ENCODE measurements at places on chromosomes 16 and 17. TPM values are rescaled to one million over a fixed set of nuclear protein-coding genes. Genes with fewer than 3 reads are reported as not detected.
A peak's percentile ranks its signal among the peaks of the same experiment; 100 is the strongest.

TMIGD1 gene
- total RNA-seq, result not detected

SLC5A11 gene
- not detected for total RNA-seq

DNA sequence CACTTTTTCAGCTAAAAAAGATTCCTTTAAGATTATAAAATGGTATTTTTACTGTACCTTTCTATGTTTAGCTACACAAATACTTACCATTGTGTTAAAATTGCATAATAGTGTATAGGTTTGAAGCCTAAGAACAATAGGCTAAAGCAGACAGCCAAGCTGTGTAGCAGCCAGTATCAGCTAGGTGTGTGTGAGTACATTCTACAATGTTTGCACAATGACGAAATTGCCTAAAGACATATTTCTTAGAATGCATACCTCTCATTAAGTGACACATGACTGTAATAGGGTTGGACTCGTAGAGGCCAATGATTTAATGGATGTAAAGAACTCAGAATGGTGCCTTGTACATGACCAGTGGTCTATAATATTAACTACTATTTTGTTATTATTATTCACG, 1.9 kb upstream of the MT1B start:
- H3K4me3 ChIP-seq, result no peak overlapping the region
- peaks cover 12% of the 10 kb centered on the region for H3K27me3 ChIP-seq
- no peaks in the 10 kb centered on the region for H3K4me1 ChIP-seq
- DNase-seq, result no peak
- H3K27ac ChIP-seq, result no peak overlapping the region
- no peaks in the 10 kb centered on the region for H3K36me3 ChIP-seq

DNA sequence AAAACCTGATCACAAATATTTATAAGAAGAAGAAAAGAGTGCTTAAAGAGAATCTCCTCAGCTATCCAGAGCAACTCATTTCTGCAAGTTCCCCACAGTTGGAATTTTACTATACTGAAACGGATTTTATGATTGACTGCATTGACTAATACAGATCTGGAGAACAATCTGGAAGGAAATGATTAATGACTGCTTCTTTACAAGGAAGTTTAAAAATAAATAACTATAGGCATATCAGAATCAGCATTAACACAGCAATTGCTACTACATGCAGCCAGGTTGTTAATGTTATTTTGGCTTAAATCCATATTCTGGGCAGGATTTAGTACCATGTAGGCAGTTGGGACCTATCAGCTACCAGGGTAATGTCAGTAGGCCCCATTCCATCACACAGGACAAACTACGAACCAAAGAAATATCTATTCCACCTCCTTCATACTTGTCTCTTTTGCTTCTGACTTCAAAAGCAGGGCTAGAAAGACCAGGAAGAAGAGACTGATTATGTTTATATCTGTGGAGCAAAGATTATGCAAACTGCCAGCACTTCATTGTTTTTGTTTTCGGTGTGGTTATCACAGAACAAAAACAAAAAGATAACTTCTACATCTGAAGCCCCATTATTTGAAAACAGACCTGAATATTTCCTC, 3.9 kb downstream of the SKAP1 start:
- H3K36me3 ChIP-seq, result peaks cover 9% of the 10 kb centered on the region
- H3K4me1 ChIP-seq, result no peaks in the 10 kb centered on the region
- H3K4me3 ChIP-seq, result no peak overlapping the region
- peaks cover 7% of the 10 kb centered on the region for H3K27me3 ChIP-seq
- no peak for DNase-seq

- peak overlapping the region; percentile 87 for H3K27ac ChIP-seq
- peak; percentile 60 for DNase-seq
- H3K36me3 ChIP-seq, result no peaks in the 10 kb centered on the region
- peak overlapping the region; percentile 88 for H3K4me3 ChIP-seq
These were observed 677 bp downstream of the SNTB2 start for GRCh38 chr16:69187446-69188235.

CACNG5 gene
- 45.1 TPM for total RNA-seq

DNA sequence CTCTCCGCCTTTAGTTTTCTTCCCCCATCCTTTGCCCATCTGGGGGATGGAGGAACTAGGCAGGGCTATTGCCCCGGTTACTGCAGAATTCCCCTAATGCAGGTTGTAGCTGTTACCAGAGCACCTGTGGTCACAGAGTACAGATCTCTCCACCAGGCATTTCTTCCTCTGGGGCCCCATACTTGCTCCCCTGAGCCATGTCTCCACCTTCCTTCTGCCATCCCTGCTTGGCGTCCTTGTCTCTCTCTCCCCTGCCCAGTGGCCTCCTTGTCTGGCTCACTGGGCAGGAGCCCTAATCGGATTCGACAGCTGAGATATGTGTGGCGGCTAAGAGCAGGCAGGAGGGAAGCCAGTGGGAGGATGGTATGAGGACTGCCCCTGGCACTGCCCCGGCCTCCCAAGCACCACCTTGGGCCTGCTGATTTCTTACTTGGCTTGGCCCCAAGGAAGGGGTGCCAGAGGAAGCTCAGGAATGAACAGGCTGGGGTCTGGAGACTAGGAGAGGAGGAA, 2.0 kb downstream of the RARA start:
- H3K36me3 ChIP-seq, result no peaks in the 10 kb centered on the region
- DNase-seq, result no peak
- peaks cover 16% of the 10 kb centered on the region for H3K27me3 ChIP-seq
- H3K4me1 ChIP-seq, result peaks cover 29% of the 10 kb centered on the region

PYY gene
- not detected for total RNA-seq

PRAC2 gene
- not detected for total RNA-seq

GRCh38 chr17:45345554-45346215, 28.9 kb upstream of the MAP3K14 start:
- H3K4me3 ChIP-seq, result no peak overlapping the region
- DNase-seq, result no peak
- H3K27ac ChIP-seq, result no peak overlapping the region
- H3K27me3 ChIP-seq, result peaks cover 2% of the 10 kb centered on the region
- H3K36me3 ChIP-seq, result no peaks in the 10 kb centered on the region
- H3K4me1 ChIP-seq, result no peaks in the 10 kb centered on the region
